ENCODE measurements at places on chromosomes 11 and 22.

- no peak for DNase-seq
Observed at GRCh38 chr11:120819437-120820365, 204.2 kb upstream of the TBCEL start.

- no peak for DNase-seq
Observed at GRCh38 chr22:38718414-38718813, 12.7 kb downstream of the GTPBP1 start.

DNA sequence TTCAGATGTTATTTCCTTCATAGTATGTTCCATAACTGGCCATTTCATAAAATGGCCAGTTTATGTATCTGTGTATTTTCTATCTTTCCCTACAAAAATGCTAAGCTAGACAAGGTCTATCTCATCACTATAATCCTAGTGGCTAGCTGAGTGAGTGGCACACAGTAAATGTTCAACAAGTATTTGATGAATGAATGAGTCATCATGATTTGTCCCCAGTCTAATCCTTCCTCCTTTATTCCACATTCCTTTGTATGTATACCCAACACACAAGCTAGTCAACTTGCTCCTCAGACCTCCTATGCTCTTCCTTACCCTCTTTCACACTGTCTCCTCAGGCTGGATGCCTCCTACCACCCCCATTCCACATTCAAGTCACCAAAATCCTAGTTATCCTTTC, 12.5 kb downstream of the APLNR start:
- no peak for DNase-seq

DNA sequence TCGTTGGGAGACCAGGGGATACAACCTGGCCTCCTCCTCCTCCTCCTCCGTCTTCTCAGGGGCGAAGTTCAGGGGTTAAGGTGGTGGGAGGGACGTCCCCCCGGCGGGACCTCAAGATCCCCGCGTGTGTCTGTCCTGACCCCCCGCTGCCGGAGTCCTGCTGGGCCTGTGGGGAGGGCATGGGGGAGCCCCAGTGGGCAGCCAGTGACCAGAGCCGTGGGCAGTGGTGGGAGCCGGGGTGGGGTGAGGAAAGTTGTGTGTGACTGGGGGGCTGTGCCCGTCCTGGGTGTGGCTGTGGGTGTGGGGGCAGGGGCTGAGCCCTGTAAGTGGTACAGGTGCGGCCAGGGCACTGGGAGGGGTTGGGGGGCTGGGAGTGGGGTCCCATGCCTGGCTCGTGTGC, 10.1 kb downstream of the TSPAN4 start:
- no peak for DNase-seq

GRCh38 chr11:132217856-132218255, 847.4 kb downstream of the NTM start:
- no peak for DNase-seq

DNA sequence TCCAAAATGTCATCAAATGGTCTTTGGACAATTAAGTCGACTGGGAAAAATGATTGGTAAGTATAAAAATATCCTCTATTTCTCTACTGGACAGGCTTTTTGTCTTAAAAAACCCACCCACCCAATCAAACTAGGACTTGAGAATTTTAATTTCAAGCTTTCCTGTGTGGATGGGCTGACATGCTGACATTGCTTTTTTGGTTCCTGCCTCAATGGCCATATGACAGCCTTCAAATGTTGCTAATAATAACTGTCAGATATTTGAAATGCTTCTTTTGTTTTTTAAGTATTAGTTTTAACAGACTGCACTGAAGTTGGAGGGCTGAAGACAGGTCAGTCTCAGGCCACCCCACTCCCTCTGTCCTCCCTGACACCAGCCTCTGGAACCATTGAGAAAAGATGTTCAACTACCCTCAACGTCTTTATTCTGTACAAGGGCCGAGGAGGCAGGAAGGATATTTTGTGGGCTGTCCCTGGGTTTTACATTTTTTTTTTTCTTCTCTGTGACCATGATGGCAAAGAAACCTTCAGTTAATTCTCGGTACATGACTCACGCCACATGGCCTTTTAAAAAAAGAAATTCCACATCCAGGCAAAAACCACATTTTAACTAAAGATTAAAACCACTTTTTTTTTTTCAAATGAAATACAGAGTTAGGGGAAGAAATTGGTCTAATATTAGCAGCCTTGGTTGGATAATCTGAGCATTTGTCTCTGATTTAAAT, 130.4 kb downstream of the SLC1A2 start:
- DNase-seq, result no peak

DNA sequence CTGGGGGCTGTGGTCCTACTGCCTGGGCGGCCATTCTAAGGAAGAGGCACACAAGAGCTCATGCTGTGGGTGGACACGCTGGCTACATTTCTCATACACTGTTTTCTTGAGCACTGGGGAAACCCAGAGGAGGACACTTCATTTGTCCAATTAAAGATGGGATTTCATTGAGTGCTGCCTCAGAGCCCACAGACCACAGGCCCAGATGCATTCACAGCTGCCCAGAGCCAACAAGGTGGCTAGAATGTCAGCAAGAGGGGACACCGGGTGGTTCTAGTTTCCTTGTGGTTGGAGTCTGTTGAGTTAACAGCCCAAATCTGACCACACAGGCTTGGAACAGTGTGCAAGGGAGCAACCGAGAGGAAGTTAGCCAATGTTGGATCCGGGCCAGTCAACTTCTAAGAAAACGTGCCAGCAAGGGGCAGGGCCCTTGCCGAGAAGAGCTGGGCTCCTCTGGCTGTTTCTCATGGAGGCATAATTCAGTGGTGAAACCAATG, 35.0 kb upstream of the SORL1 start:
- DNase-seq, result no peak

- no peak for DNase-seq
Observed at GRCh38 chr11:131909426-131910177, 539.2 kb downstream of the NTM start.

DNA sequence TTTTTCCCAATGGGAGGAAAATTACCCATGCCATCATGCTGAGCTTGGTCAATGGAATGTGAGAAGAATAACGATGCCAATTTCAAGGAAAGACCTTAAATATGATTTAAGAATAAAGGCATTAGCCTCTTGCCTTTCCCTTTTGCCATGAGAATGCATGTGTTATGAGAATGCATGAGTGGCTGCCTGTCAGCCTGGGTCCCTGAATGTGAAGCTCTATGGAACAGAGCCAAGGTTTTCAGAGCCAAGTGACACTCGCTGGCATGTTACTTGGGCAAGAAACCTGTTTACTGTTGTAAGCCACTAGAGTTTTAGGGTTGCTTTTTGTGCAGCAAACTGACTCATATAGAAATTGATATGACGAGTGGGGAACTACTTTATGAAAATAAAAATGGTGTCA, 75.7 kb downstream of the JRKL start:
- DNase-seq, result no peak

- no peak for DNase-seq
Observed at GRCh38 chr11:72864702-72865655, 50.8 kb downstream of the ATG16L2 start.

DNA sequence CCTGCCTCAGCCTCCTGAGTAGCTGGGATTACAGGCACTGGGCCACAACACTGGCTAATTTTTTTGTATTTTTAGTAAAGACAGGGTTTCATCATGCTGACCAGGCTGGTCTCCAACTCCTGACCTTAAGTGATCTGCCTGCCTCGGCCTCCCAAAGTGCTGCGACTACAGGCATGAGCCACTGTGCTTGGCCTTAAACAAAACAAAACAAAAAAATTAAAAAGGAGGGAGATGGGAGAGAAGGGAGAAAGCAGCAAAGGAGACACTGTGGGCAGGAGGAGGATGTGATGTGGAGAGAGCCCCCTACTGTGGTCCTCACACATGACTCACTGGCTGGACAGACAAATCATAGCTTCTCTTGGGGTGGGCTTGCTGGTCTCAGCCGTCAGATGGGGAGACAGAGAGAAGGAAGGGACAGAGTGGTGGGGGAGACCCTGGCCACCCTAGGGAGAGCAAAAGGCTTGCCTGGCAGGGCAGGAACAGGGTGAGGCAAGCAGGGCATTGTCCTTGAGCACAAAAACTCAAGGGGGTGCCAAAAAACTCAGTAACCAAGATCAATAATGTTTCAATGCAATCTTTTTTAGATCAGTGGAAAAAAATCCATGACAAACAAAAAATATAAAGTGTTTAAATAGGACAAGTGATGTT, 31.6 kb downstream of the TPST2 start:
- no peak for DNase-seq

GRCh38 chr11:72058416-72059034, 21.8 kb downstream of the NUMA1 start:
- no peak for DNase-seq

- DNase-seq, result no peak
Observed at GRCh38 chr11:76808996-76809395, 25.8 kb downstream of the TSKU start.

DNA sequence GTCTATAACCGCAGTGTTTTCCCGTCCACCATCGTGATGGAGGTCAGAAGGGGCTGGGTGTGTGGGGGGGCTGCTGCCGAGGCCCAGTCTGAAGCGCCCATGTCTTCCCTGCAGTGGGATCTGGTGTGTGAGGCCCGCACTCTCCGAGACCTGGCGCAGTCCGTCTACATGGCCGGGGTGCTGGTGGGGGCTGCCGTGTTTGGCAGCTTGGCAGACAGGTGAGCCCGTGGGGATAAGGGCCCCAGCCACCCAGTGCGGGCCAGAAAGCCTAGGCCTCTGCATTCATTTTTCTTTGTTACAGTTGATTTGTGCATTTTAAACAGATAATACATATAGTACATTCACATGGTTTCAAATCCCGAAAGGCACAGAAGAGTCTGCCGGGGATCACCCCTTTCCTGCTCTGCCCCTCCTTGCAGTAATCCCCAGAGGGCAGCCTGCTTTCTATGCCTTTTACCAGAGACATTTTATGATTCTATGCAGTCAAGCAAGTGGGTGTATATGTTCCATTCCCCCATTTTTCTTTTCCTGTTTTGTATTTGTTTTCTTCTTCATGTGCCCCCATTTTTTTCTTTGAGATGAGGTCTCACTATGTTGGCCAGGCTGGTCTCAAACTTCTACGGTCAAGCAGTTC, 32.6 kb downstream of the CAPN1 start:
- DNase-seq, result no peak

GRCh38 chr11:3669742-3670183, 1.4 kb downstream of the CHRNA10 start:
- DNase-seq, result no peak

DNA sequence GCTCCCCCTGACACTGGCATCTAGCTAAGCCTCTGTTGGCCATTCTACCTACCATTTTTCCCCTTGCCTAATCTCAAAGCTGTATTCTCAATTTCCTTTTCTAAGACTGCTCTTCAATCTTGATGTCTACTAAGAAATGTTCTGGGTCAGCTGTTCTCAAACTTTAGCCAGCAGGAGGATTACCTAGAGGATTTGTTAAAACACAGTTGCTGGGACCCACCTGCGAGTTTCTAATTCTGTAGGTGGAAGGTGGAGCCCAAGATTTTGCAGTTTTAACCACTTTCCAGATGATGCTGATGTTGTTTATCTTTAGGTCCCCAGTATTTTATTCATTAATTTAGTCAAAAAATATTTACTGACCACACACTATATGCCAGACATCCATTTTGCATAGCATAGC, 9.3 kb upstream of the ARHGAP42 start:
- DNase-seq, result no peak

GRCh38 chr11:27028561-27028965, 12.1 kb upstream of the BBOX1 start:
- no peak for DNase-seq

DNA sequence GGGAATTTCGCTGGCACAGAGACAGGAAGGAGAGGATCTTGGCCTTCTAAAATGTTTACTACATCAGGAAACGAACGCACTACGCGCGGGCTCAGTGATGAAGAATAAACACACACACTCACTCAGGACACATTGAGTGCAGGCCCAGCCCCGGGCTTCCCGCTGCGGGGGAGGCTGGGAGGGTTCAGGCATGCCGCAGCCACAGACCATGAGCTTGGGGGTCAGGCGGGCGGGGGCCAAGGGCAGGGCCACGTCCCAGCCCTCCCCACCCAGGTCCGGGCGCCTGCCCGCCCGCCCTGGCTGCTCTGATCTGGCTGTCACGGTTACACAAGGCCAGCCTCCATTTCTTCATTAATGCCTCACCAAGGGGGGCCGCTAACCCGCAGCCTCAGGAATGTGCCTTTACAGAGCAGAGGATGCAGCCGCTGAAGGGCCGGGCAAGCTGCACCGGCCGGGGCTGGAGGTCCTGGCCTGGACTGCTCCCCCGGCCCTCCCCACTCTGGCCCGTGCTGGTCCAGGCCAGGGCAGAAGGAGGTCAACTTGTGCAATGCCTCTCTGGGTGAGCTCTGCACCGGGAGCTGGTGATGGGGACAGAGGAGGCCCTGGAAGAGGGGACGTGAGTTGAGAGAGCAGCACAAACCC, 41.7 kb downstream of the IGF2 start:
- no peak for DNase-seq

GRCh38 chr11:35145271-35145670, 6.3 kb downstream of the CD44 start:
- no peak for DNase-seq

DNA sequence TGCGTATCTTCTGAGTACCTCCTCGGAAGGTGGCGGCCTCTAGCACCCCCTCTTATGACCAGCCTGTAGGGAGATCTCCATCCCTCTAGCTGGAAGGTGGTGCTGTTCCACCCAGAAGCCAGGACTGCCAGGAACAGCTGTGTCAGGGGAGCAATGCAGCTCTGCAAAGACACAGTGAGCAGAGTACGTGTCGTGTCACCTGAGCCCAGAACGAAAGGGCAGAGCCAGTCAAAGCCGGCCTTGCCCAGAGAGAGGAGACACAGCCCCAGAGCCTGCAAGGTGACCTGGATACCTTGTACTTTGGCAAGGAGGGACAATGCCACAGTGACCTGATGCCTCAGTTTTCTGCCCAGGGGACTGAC, 18.7 kb upstream of the IGSF9B start:
- no peak for DNase-seq

- no peak for DNase-seq
Observed at GRCh38 chr11:13339195-13340153, 61.9 kb downstream of the BMAL1 start.

DNA sequence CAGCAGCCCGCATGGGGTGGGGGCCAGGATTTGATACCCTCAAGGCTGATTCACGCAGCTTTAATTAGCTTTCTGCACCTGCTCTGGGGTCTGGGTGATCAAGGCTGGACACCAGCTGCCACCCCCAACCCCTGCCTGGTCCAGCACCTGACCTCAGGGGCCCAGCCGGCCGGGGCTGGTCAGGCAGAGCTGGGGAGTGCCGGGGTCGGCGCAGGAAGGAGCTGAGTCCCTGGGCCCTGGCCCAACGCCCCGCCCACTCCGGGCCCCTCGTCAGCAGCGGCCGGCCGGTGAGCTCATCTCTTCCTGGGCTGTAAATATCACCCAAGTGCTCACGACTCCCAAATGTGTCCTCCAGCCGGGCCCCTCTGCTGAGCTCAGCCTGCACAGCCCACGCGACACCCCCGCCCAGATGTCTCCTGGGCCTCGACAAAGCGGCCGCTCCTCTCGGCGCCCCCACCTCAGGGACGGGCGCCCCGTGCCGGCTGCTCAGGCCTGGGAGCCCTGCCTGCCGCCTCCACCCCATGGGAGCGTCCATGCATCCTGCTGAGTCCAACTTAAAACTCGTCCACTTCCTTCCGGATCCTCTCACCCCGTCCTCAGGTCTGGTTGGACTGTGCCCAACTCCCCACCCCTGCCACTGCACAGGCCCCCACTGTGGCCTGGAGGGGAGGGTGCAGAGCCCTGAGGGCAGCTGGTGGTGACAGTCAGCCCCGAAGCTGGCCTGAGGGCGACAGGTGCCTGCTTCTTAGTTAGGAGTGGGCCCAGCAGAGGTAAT, 29.0 kb downstream of the RTN4R start:
- DNase-seq, result no peak

GRCh38 chr22:38141217-38141973, 30.9 kb upstream of the BAIAP2L2 start:
- DNase-seq, result no peak

All from NCI-H748 treated with DMSO at 0.1 percent for 48 hours (cell line).